Glomerular endothelial cell (primary cell): ENCODE measurements at places on chromosomes 5 and 9. TPM values are rescaled to one million over a fixed set of nuclear protein-coding genes. Genes with fewer than 3 reads are reported as not detected.

SLC6A7 gene
- not detected in 2 replicates for total RNA-seq

FBP1 gene
- 1.7 TPM in 1 of 2 replicates, not detected in the other for total RNA-seq

PGM5 gene
- 1.4 and 3.3 TPM in 2 replicates for total RNA-seq

GRCh38 chr5:96081276-96081858 is 119.7 kb upstream of the ELL2 start:
- DNase-seq = no peak

- peak; percentile 47 for DNase-seq
Observed at GRCh38 chr5:87393331-87393730, 19.4 kb downstream of the CCNH start.

TRIM36 gene
- total RNA-seq = 2.4 and 3.7 TPM in 2 replicates

FOXD4 gene
- not detected in 2 replicates for total RNA-seq

DNA sequence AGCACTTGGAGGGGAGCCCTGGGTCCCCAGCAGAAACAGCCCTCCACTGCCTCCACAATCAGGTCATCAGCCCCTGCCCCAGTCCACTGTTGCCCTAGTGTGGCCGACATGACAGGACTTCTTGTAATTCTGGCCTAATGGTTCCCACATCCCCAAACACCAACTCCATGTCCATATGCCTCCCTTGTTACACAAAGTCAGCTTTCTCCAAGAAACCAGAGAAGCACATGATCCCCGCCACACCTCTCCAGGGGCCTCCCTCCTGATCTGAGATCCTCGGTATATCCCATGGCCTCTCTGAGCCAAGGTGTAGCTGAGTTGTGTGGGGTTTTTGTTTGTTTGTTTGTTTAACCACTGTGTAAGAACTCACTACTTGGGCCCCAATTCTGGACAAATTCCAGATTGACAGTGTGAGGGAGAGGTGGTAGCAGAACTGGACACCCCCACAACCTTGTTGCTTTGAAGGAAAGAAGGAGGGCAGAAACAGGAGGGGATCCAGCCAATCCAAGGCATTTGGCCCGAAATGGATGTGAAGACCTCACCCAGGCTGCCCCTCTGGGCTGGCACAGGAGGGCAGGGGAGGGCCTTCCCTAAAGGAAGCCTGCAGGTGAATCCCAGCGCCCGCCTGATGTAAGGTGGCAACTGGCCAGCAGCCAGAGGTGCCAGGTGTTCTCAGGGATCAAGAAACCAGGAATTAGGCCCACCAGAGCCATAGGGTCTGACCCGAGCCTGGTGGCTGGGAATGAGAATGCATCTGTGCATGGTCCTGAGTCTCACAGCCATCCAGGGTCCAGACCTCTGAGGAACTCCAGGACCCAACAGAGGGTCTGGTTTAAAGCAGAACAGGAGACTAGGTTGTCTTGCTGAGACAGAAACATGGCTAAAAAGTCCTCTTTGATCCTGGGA is 13.4 kb downstream of the IRF1 start:
- DNase-seq = no peak

GRCh38 chr5:67774267-67774552 is 441.3 kb upstream of the PIK3R1 start:
- DNase-seq = no peak

WDR31 gene
- total RNA-seq = 0.68 and 0.99 TPM in 2 replicates

- DNase-seq = no peak
Observed at GRCh38 chr5:55894135-55894534, 43.0 kb downstream of the IL31RA start.

DNA sequence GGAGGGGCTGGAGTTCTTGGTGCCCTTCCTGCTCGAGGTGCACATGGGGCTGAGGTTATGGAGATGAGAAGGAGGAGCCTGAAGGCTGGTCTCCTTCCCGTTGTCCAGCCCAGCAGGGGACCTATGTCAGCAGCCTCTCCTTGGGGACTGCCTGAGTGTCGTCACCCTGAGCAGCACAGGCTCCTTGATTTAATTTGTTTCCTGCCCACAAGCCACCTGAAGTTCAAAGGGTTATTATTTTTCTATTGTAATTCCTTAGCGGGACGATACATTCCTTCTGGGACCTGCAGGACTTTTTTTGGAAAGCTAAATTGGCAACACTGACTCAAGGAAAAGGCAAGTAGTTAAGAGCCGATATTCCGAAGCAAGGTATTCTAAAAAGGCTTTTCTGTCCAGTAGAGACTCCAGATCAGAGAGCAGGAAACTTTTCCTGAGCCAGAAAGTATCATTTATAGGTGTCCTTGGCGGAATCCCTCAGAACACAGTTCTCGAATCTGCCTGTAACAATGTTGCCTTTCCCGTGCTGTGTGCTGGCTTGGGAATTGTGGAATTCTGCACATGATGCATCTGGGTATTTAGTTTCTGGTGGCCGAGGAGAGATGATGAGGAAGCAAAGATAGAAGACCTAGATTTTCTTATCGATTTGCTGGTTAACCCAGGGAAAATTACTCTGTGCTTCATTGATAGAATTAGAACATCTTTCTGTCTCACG is 55.4 kb downstream of the ARHGAP26 start:
- no peak for DNase-seq

GRCh38 chr5:57539281-57539701 is 56.7 kb upstream of the ACTBL2 start:
- no peak for DNase-seq

DNA sequence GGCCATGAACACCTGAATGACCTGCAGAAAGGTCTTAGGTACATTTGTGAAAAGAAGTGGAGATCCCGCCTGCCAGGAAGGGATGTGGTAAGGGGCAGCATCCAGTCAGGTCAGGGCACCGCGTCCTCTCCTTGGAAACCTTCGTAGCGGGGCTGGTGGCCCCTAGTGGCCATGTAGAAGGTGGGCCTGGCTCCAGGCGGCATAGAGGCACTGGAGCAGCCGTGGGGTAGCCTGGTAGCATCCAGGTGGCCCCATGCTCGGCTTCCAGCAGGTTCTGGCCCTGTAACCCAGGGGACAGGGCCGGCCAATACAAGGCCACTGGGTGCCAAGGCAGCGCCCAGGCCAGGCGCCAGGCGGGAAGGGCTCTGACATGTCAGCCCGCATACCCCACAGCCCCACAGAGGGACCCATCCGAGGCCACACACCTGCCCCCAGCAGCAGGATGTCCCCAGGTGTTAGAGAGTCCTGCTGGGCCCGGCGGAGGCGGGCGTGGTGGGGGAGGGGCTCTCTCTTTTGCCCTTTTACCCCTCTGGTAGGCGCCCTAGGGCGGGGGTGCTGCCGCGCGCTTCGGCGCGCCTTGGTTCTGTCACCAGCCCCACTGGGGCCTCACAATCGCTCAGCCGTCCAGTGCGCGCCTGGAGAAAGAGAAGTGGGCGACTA is 58.3 kb upstream of the SPATA31E1 start:
- DNase-seq = no peak

DNA sequence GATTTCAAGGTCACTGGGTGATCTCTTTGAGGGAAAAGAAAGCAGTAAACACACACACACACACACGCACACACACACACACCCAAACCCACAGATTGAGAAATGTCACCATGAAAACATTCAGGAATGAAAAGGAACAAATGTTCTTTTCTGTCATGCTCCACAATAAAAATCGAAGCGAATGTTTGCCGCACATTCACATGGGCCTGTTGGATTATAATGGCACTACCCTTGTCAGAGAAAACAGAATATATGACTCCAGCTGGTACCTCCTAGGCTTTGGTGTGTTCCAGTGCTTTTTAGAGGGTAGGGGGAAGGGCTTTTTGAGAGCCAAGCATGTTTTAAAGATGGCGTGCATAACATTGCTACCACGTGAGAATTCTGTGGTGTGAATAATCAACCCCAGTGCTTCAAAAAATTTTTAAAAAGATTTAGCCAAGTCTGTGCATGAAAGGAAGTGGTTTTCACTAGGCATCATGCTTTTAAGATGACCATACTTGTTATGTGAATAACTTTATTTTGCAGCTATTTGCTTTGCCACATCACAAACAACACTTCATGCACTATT is 120.8 kb upstream of the ZNF608 start:
- DNase-seq = no peak

- DNase-seq = no peak
Observed at GRCh38 chr9:99326112-99326916, 104.2 kb downstream of the SEC61B start.

GRCh38 chr5:118007262-118007661 is 981.1 kb downstream of the DTWD2 start:
- no peak for DNase-seq

PHF2 gene
- 19.3 and 22.9 TPM in 2 replicates for total RNA-seq

- DNase-seq = no peak
Observed at GRCh38 chr5:50653946-50654345, 12.5 kb upstream of the PARP8 start.

TRMT10B gene
- 4.8 and 8.6 TPM in 2 replicates for total RNA-seq

DNA sequence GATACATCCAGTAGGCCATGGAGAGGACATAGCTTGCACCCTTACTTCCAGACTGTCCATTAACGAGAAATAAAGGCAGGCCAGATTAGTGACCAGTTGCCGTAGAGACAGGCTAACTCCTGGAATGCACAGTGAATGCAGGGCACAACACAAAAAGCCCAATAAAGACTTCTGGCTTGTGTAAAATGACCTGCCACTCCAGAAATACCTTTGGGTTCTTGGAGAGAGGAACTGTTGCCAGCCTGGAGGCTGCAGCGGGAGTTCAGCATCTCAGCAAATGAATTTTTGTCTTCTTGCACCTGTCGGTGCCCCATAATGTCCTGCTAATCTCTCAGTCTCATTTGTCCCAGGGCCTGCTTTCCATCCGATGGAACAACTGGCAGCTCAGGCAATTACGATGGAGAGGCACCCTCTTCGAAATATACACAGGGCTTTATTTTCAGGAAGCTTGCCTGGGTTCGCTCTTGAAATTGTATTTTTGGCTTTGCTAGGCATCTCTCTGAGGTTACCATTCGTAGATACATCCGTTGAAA is 538.8 kb upstream of the ZNF462 start:
- DNase-seq = no peak

GRCh38 chr5:179994583-179995323 is 76.8 kb downstream of the RNF130 start:
- DNase-seq = no peak

DNA sequence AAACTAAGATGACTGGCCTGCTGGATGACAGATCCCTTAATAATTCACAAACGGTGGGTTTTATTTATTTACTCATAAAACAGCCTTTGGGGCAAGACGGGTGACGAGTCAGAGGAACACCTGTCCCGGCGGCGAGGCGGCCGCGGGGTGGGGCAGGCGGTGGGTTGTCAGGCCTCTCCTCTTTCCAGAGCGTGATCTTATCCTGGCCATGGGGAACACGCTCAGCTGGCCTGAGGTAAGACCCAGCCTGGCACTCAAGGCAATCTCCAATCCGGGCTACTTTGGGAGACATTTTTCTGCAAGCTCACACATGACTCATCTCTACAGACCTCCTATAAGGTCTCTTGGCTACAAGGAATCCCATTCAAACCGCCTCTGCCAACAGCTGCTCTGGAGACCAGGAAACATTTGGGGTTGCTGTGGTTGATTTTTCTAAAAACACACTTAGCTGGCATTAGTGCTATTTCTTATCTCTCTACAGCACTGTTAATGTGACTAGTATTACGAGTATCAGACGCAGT is 6.3 kb downstream of the RAPGEF1 start:
- peak; percentile 83 for DNase-seq

DNA sequence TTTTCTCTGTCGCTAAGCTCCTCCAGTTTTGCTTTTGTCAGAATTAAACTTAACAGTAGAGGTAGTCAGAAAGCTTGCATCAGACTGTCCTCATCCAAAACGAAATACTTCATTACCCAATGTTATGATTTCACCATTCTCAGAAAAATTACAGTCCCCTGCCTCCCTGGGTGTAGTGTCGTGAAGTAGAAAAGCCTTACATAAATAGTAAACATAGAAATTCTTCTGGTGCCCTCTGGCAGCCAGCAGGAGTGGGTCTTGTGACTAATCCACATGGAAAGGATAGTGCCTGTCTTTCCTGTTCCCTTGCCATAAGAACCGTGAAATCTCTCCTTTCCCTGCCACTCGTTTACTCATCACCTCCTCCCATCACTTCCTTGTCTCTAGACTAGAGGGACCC is 230.6 kb downstream of the GNA14 start:
- no peak for DNase-seq

- DNase-seq = no peak
Observed at GRCh38 chr9:82810915-82811314, 252.0 kb downstream of the RASEF start.

COL5A1 gene
- total RNA-seq = 185 and 366 TPM in 2 replicates

- no peak for DNase-seq
Observed at GRCh38 chr9:82034956-82035731, 46.6 kb downstream of the SPATA31D1 start.

- no peak for DNase-seq
Observed at GRCh38 chr5:38948501-38948900, 102.7 kb downstream of the OSMR start.

ANKRD20A1 gene
- 0.24 and 0.58 TPM in 2 replicates for total RNA-seq

- no peak for DNase-seq
Observed at GRCh38 chr9:11233696-11234095, 620.9 kb upstream of the PTPRD start.

GRCh38 chr9:758146-758545 is 83.4 kb upstream of the DMRT1 start:
- DNase-seq = no peak

ACTBL2 gene
- 2.8 and 4.0 TPM in 2 replicates for total RNA-seq

DNA sequence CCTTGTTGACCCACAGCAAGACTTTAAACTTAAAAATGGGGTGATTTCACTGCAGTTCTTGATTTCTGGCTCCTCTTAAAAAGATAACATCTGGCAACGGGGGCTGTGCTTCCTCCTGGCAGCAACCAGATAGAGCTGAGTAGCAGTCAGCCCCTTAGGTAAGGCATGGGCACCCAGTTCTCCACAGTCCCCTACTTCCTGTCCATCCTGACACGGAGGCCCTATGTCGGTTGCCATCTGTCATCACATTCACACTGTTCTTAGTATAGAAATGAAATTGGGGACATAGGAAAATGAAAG is 11.7 kb downstream of the CD74 start:
- no peak for DNase-seq

GRCh38 chr5:91281401-91281800 is 101.7 kb downstream of the ARRDC3 start:
- DNase-seq = peak; percentile 68

GRCh38 chr5:92927291-92927778 is 653.7 kb downstream of the NR2F1-AS1 start:
- no peak for DNase-seq

DNA sequence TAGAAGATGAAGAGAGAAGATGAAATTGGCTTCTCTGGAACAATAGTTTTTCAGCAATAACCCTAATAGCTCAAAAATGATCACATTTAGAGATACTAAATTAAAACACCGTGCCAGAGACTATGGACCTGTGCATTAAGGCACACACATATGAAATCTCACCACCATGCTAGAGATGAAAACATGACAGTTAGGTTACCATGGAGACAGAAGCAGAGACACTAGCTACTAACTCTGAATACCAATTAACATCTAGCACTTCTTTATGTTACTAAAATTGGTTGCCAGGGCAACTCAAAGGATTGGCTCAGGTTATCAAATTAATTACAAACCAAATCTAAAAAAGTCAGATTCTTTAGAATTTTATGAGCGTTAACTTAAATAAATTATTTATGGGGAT is 337.7 kb downstream of the PLK2 start:
- DNase-seq = no peak

GRCh38 chr9:119114681-119115080 is 254.6 kb downstream of the BRINP1 start:
- DNase-seq = no peak

ECSCR gene
- total RNA-seq = 345 and 393 TPM in 2 replicates

PCDHA9 gene
- 0.06 and 0.19 TPM in 2 replicates for total RNA-seq
